ENCODE measurements at places on chromosomes 2 and 18. TPM values are rescaled to one million over a fixed set of nuclear protein-coding genes. Genes with fewer than 3 reads are reported as not detected.
A peak's percentile ranks its signal among the peaks of the same experiment; 100 is the strongest.

The SERPINB4 gene
- total RNA-seq = not detected

The CXCR1 gene
- not detected for total RNA-seq

DNA sequence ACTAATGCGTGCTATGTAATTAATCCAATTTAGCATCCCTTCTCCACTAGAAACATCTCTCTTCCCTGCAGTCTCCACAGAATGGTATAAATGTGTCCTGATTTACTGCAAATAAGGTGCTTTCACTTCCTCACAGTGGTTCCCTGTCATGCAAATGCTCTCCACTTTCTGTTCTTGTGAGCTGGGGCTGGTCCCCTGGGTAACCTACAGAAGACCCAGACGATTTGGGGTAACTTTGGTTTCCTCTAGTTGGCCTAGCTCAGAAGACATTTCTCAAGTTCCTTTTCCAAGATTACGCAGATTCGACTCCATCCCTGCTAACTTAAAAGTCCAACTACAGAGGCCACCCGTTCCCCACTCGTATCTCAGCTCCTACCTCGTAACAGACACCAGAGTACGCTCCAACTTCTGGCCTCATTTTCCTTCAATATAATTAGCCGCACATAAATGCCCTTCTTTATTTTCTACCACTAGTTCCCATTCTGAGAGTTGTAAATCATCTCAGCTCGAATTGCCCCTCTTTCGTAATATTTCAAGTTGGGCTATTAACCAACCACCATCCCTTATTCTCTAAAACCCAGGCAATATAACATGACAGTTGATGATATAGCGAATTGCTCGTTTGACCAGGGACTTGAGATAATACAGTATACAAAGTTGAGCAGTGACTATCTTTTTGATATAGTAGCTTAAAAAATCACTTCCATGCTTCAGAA is 28.8 kb upstream of the NEDD4L start:
- no peak for DNase-seq

DNA sequence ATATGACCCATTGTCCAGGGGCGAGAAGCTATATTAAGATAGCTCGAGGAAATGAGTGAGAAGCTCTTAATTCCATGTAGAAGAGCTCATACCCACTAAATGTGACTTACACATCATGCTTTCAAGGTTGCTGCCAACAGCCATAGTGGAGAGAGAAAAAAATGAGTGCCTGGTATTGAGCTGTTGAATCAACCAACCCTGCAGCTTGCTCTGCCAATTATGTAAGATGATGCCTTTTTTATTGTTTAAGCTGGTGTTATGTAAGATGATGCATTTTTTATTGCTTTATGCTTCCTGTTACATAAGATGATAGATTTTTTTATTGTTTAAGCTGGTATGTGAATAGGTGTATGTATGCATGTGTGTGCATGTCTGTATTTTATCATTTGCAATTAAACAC is 228.2 kb downstream of the CCDC178 start:
- no peak for DNase-seq

DNA sequence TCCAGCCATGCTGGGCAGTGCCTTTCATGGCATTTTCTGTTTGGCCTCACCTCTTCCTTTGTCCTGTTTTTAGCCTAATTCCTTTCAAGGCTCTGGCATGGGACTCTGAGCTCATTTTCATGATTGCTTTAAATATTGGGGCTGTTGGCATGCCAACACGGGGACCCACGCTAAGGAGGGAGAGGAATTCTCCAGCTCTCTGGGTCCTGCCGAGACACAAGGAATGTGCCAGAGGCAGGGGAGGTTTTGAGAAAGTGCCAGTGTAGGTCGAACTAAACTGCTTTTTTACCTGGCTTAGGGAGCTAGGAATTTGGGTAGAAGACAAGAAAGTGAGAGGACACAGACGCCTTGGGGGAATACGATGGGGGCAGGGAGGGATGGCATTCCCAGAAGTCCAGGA is 42.3 kb downstream of the RPL37A start:
- DNase-seq = no peak

DNA sequence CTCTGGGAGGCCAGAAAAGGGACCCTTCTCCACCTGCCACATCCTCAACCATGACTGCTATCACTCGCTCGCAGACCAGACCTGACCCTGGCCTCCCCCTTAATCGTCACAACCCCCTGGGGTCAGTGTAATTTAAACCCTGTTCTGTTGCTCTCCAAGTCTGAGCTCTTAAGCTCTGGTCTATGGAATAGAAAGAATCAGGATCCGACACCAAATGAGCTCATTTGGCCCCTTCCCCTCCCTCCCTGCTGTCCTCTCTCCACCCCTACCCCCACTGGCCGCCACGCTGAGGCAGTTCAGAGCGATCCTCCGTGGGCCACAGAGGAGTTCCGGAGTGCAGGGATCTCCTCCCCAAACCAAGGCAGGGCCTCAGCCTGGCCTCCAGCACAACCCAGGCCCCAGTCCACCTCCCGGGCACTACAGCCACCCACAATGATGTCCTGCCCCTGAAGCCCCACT is 5.3 kb downstream of the DNMT3A start:
- DNase-seq = no peak

- no peak for DNase-seq
Measured at GRCh38 chr18:35851286-35851970, 121.1 kb upstream of the RMP24 start.

GRCh38 chr2:197852108-197852507 is 47.7 kb downstream of the PLCL1 start:
- no peak for DNase-seq

GRCh38 chr2:169393068-169393590 is 30.8 kb upstream of the LRP2 start:
- DNase-seq = no peak

DNA sequence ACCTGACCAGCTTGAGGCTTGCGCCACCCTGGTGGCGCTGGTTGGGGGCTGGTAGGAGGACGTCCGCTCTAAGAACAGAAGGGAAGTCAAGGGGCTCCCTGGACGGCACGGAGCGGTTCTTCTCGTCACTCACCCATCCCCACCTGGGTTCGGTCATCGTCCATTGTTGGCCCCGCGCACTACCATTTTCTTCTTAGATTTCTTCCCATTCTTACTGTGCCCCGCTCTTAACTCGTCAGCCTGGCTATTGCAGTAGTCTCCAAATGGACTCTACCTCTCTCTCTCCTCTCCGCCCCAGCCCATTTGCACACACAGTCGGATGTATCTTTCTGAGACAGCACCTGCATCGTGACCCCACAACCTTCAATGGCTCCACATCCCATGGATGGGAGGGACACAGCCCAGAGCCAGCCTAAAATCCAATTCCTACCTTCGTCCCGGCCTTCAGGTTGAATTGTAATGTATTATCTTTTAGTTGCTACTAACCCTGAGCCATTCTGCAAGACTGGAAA is 814 bp upstream of the RAB1A start:
- DNase-seq = no peak

The RGPD5 gene
- 3.7 TPM for total RNA-seq

DNA sequence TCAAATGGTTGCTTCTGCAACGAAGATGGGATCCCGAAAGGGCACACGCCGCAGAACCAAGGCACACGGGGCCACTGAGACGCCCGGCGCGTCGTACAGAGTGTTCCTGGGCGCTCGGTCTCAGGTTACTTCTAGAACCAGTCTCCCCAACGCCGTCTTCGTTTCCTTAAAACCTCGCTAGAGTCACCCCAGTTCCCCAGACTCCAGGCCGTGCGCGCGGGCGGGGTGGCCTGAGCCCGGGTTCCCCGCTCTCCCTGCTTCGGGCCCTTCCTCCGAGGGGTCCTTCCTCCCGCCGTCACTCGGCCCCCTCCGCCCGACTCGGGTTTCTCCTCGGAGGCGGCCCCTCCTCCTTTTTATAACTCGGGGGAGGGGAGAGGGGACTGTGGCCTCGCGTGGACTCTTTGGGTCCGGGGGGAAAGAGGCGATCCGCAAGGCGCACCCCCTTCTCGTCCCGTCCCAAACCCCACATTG is 774 bp upstream of the FZD7 start:
- DNase-seq = peak; percentile 21

- no peak for DNase-seq
Measured at GRCh38 chr18:8786483-8787370, 81.4 kb downstream of the MTCL1 start.

- DNase-seq = no peak
Measured at GRCh38 chr2:33230842-33231241, 245.6 kb upstream of the RASGRP3 start.

DNA sequence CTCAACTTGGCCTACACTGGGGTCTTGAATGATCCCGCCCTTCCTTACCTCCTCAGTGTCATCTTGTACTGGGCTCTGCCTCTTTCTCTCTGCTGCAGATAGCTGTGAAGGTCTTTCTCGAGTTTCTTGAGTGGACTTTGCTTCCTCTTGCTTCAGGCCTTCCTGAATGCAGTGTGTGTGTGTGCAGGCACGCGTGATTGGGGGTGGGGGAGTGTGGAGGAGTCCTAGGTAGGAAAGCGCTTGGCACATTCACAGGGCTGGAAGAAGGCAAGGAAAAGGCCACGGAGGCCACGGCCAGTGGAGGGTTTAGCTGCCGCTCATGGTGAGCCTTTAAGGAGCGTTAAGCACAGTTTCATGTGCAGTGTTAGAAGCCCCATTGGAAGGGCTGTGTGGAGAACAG is 5.5 kb downstream of the RALB start:
- DNase-seq = no peak

DNA sequence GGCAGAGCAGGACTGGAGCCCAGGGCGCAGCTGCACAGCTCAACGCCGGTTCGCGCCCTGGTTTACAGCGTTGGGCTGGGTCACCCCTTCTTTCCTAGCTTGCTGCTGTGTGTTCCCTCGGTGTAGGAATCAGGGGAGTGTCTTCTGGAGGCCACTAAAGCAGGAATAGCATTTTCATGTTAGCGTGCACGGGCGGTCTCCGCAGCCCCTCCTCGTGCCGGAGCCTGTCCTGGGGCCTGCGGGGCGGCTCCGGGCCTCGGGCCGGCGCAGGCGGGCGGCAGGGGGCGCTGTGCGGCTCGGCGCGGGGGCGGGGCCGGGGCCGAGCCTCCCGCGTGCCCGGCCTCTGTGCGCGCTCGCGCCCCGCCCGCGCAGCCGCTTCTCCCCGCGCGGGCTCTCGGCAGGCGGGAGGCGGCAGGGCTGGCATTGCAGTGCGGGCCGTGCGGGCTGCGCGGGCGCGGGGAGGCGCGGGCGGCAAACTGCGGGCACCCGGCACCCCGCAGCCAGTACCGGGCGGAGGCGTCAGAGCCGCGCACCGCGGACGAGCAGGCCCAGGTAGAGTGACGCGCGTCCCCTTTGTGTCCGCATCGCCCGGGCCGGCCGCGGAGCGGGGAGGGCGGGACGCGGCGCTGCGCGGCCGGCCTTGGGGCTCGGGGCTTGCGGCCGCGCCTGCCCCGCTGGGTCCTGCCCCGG is at the start of gene RNF144A:
TSS of gene RNF144A (plus strand) at position 342 of the 690 bp plus-strand sequence. CDS start 79,515 bp downstream, outside the sequence.
- no peak for DNase-seq

The CREG2 gene
- not detected for total RNA-seq

DNA sequence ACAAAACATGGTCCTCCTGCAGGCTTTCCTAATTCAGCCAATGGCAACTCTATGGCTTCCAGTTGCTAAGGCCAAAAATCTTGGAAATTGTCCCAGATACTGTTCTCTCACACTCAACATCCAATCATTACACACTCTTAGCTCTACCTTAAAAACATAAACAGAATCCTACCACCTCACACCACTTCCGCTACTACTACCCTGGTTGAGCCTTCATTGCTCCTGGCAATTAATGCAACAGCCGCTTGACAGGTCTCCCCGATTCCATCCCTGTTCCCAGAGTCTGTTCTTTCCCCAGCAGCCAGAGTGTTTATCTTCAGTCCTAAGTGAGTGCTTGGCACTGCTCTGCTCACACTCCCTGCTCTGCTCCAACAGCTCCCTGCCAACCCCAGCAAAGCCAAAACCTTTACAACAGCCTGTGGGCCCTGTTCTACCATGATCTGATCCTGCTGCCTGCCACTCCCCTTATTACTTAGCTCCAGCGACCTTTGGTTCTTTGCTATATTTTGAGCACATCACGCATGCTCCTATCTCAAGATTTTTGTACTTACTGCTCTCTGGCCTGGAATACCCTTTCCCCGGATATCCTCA is 67.5 kb upstream of the AMMECR1L start:
- no peak for DNase-seq

The UGT1A8 gene
- not detected for total RNA-seq

GRCh38 chr2:225041207-225041850 is 939 bp downstream of the DOCK10 start:
- peak; percentile 14 for DNase-seq

DNA sequence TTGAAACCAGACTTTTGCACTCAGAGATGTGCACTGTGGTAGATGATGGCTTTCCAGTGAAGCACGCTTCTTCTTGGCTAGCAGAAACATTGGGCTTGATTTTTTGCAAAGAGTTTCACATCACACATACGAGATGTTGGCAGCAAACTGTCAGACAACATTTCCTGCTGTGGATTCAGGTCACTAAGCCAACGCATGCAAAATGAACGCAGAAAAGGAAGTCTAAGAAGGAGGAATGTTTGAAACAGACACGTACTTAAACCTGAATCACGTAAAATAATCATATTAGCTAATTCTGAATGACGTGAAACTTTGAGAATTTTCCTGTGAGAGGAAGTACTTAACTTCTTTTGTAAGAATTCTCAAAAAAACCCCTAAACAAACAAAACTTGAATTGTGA is 88.1 kb downstream of the EPB41L3 start:
- DNase-seq = no peak

- no peak for DNase-seq
Measured at GRCh38 chr2:136067459-136067858, 50.5 kb downstream of the CXCR4 start.

GRCh38 chr2:40719414-40719813 is 267.5 kb upstream of the SLC8A1 start:
- no peak for DNase-seq

DNA sequence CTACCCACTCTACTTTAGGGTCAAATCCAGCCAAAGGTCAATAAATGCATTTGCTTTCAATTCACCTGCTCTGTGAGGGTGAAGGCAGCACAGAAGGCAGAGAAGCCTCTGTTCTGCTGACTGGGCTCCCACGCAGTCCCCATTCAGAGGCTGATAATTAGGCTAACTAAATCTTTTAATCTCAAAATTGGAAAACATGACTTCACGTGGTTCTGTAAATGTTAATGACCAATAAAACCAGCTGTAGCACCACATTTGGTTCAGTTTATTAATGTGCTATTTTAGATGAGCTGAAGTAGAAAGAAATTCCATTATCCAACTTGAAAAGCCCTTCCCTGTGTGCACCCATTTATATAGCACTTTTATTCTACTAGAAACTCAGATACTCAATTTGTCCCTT is 310.6 kb downstream of the C1D start:
- DNase-seq = no peak

GRCh38 chr2:43840965-43841364 is 2.2 kb downstream of the ABCG8 start:
- no peak for DNase-seq

- DNase-seq = peak; percentile 86
Measured at GRCh38 chr18:55500316-55501086, 87.5 kb downstream of the TCF4 start.
